ENCODE measurements at places on chromosomes 6 and 20.

DNA sequence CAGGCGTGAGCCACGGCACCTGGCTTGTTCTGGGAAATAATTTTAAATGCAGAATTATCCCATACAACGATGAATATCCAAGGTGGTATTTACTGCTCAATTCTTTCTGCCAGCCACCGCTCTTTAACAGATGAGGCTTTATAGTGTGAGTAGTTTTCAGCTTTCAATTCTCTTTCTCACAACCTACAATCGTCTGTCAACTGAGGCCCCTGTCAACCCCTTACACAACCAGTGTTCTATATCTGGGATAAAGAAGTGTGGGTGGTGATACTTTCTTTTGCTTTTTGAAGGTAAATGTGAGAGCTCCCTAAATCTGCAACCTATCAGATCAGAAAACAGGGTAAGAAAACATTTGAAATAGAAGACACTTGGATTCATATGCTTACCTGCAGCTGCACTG lies 22.5 kb downstream of the STAU1 start:
- DNase-seq, result no peak

GRCh38 chr20:48773837-48774418 lies 53.9 kb downstream of the PREX1 start:
- DNase-seq, result no peak

DNA sequence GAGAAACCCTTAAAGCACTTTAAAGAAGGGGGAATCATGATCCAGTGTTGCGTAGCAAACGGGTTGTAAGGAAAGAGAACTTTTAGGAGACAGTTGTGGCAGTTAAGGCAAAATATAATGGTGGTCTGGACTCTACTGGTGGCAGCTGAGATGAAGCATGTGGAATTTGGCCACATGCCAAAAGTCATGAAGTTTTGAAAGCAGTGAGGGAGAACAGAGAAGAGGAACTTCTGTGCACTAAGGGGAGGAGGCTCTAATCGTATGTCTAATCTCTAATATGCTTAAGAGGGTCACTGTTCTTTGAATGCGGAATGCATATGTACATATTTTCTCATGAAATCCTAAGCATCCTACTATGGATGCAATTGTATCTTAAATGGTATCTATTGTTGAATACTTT lies 91.5 kb downstream of the RIMS1 start:
- DNase-seq, result no peak

DNA sequence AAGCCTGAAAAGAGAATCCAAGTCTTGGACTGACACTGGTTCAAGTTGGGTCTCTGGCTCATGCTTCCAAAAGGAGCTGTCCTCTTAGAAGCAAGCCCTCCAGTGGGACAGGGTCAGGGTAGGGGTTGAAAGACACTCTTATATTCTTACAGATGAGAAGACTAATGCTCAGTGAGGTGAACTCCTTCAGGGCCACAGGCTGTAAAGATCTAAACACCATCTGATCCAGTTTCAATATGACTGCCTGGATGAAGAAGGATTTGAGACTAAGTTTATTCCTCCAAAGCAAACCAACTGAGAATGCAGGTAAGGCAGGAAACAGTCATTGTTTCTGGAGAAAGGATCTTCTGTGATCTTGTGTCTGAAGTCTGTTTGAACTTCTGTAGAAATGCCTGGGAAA lies 99.0 kb upstream of the TAB2 start:
- no peak for DNase-seq

GRCh38 chr6:25481267-25481666 lies 170.7 kb upstream of the SCGN start:
- DNase-seq, result no peak

- DNase-seq, result no peak
Measured at GRCh38 chr6:123117145-123117908, 121.3 kb downstream of the CLVS2 start.

- DNase-seq, result peak; percentile 76
Measured at GRCh38 chr6:2875359-2876191, 27.5 kb downstream of the SERPINB9 start.

DNA sequence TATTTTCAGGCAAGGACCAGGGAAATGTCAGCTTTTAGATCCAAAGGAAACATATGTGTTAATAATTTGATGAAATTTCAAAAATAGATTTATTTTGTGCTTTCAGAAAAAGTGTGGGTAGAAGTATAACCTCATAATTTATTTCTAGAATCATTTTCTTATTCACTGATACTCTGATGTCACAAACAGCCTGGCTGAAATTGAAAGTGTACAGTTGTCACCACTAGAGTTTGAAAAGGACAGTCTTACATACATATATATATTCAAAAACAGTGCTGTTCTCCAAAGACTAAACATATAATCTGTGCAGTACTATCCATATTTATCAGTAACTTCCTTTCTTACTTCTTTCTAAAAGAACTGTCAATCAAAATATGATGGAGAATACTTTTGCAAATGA lies 254.4 kb upstream of the KCNQ5 start:
- no peak for DNase-seq

GRCh38 chr6:124478906-124479305 lies 483.3 kb upstream of the RNF217 start:
- DNase-seq, result no peak

DNA sequence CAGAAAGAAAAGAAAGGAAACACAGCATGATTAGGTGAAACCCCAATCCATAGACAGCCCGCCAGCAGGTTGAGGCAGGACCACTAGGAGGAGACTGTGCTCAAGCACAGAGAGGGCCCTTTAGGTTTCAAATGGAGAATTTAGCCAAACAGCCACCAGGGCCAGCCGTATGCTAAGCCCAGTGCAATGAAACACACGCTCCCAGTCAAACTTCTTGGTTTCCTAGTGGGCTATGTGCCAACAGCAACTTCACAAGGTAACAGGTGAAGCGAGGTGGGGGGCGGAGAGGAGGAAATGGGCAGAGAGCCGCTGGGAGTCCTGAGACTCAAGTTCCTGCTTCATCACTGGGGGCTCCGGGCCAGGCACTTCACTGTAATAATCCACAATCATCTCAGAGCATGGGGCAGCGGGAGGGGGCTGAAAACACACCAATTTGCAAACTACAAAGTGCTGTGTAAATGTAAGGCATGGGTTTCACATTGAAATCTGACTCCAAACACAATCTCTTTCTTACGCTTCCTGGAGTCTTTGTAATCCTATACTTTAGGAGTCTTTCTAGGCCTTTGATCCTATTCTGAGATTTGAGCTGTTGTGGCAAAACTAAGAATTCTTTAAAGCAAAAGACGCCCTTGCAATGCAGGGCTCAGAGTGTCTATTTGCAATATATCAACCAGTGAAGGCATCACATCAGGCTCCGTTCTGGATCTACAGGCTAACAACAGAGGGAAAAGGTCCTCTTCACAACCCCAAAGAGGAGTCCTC lies 117.3 kb downstream of the OPRM1 start:
- DNase-seq, result no peak

DNA sequence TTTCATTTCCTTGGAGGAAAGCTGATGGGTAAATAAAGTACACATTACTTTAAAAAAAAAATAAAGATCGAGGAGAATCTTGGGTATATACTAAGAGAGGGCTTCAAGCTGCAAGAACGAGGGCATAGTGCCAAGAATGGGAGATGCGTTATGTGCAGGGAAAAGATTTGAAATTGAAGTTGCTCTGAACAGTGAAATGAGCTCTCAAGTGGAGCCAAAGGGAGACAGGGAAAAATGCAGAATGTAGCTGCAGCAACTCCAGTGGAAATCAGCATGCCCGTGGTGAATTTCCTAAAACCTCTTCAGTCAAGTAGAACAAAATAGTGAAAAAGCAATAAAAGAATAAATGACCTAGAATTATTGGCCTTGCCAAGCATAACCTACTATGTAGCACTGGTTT lies 11.4 kb upstream of the COL9A1 start:
- DNase-seq, result no peak

DNA sequence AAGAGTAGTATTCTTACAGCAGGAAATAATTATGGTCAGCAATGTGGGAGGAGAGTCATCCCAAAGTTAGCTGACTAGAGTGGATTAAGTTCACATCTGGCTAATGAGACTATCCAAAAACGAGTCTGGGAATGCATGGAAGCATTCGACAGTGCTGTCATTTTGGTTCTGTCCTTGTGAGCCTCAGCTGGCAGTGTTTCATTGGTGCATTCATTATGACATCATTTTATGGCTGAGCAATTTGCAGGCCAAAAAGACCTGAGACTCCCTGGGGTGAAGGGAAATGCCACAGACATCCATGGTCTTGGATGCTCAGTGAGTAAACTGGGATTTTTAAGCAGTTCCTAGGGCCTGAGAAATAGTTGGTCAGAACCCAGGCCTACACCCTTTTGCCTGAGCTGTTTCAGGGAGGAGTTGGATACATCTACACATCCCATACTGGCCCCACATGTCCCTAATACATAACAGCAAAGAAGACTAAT lies 196.4 kb upstream of the CCN2 start:
- no peak for DNase-seq

- DNase-seq, result no peak
Measured at GRCh38 chr6:703552-703951, 10.6 kb upstream of the EXOC2 start.

- DNase-seq, result no peak
Measured at GRCh38 chr20:57612436-57612835, 7.8 kb downstream of the ZBP1 start.

- no peak for DNase-seq
Measured at GRCh38 chr6:37779902-37780628, 39.5 kb upstream of the ZFAND3 start.

- DNase-seq, result no peak
Measured at GRCh38 chr6:127129251-127129650, 10.8 kb downstream of the RSPO3 start.

- DNase-seq, result peak; percentile 74
Measured at GRCh38 chr6:10801224-10801848, 37.0 kb downstream of the MAK start.

DNA sequence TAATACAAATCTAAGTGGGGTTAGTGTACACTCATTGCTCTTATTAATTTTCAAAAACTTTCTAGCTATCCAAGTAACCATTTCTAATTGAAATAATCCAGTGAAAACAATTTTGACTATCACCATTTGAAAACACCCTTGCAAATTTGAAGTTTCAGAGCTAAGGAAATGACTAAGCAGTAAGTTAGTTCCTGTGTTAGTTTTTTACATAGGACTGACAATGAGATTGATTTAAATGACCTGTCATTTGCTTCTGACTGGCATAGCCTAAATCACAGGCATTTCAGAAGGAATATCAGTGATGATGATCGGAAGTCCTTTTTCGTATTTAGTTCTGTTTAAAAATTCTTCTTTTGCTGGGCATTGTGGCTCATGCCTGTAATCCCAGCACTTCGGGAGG lies 27.0 kb downstream of the STK4 start:
- DNase-seq, result no peak

DNA sequence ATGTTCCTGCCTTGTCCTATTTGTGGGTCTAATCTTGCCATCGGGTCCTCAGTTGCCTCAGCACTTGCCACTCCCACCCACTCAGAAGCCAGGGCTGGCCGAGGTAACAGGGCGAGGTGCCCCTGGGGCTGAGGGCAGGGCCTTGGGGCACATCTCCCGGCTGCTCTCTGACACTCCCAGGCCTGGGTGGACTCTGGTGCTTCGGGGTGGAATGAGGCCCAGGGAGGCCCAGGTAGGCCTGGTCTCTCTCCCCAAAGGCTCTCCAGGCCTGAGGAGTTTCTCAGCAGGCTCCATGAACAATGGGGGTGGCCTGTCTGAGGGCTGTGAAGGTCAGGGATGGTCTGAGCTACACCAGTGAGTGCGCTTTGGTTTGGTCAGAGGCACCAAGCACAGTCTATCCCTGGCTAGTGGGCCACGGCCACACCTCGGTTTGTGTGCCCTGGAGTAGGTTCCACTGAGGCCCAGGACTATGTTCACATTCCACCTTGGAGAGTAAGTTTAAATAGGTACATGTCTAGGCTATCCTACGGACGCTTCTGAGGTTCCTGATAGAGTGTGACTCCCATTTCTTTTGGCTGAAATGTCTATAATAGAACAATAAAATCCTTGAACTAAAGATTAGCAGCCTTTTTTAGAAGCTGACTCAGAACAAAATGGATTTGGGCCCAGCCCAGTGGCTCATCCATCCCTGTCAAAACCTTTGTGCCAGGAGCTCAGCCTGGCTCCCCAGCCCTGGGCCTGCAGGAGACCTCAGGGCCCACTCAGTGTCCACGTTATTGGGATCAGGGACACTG lies 78.8 kb downstream of the SLC24A3 start:
- no peak for DNase-seq

DNA sequence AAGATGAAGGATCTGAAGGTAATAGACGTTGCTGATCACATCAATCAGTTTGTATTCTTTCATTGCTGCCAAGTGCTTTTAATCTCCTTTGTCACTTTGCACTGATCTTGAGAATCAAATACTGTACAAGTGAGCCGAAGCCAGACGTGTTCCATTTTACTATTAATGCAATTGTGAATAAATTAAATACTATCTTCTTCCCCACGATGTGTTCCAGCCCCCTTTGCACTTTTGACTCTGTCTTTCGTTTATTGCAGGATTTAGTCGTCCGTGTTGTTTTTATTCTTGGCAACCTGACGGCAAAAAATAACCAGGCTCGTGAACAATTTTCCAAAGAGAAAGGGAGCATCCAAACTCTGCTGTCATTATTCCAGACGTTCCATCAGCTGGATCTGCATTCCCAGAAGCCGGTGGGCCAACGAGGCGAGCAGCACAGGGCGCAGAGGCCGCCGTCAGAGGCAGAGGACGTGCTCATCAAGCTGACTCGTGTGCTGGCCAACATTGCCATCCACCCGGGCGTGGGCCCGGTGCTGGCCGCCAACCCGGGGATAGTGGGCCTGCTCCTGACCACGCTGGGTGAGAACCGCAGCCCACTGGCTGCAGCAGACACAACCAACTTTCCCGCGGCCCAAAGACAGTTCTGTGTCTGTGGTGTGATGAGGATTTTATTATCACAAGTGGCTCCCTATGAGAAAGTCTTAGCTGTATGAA lies 104.7 kb downstream of the ARMC2 start:
- no peak for DNase-seq

GRCh38 chr6:53058388-53059195 lies 6.6 kb upstream of the FBXO9 start:
- no peak for DNase-seq

DNA sequence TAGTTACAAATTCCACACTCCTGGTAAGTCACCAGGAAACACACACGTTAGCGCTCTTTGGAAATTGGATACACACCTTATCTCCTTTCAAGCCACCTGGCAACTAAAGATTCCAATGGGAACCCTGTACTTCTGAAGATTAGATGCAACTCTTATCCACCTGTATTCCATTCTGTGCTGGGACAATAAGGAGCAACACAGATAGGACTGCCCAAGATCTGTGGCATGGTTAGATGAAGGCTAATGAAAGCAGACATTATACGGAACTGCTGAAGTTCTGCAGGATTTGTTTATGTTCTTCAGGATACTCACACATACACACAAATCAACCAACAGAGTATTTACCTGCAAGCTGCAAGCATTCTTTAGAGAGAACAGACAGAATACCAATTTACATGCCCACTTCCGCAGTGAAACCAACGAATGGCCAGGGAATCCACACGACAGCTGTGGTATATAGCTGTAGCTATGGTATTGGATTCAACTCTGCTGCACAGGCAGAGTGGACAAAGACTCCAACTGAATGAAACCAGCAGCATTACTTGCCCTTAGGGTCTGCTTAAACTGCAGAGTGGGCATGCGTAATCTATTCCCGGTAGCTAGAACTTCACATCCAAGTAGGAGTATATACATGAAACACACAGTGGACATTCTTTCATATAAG lies 12.0 kb downstream of the NCOA5 start:
- DNase-seq, result no peak
